ENCODE measurements at places on chromosomes 6 and 20.

GRCh38 chr20:4167261-4168021 lies 152.1 kb upstream of the RNF24 start:
- DNase-seq = no peak

DNA sequence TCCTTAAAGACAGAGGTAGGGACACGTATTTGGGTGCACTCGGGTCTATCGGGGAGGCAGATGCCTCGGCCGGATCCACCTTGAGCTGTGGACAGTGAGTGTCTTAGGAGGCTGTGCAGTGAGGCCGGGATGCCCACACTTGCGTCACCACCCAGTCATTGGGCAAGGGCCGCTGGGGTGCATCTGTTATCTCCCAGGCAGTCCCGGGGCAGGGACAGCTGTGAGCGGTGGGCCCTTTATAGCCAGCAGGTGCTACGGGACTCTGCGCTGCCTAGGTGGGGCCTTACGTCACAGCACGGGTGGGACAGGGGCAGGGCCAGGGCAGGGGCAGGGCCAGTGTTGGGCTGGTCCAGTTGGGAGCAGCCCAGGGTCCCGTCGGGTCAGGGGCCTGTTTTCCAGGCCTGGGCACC lies 689 bp upstream of the COL20A1 start:
- no peak for DNase-seq

- DNase-seq = no peak
Observed at GRCh38 chr6:6411115-6411514, 90.7 kb upstream of the F13A1 start.

DNA sequence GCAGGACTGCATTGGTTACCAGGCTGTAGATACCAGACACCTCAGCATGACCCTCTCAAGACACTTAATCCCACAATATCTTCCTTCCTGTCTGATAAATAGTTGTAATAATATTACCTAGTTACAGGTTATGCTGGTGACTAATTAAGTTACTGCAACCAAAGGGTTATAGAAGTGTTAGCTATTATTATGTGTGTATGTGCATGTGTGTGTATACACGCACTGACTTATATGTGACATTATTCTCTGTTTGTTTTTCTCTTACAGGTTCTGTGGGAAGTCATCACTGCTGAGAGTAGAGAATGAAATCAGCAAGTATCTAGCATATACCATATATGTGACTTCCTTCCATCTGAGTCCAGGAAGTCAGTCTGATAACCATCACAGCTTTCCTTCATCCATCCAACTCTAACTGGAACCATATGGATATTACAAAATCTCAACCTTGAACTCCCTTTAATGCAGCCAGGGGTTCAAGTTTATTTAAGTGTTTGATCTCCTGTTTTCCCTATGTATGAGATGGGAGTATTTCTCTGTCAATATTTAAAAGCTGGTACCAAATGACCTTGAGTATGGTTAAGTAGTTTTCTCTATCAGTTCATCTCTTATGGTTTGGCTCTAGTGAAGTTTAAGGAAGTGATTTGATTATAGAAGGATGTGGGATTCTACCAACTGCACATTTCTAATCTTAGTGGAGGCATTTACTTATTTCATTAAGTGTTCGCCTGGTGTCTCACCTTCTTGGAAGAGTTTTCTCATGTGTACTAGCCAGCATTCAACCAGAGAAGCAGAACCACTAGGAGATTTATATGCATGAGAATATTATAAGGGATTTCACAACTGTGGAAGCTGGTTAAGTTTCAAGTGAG lies 313.2 kb downstream of the HIVEP2 start:
- DNase-seq = no peak

DNA sequence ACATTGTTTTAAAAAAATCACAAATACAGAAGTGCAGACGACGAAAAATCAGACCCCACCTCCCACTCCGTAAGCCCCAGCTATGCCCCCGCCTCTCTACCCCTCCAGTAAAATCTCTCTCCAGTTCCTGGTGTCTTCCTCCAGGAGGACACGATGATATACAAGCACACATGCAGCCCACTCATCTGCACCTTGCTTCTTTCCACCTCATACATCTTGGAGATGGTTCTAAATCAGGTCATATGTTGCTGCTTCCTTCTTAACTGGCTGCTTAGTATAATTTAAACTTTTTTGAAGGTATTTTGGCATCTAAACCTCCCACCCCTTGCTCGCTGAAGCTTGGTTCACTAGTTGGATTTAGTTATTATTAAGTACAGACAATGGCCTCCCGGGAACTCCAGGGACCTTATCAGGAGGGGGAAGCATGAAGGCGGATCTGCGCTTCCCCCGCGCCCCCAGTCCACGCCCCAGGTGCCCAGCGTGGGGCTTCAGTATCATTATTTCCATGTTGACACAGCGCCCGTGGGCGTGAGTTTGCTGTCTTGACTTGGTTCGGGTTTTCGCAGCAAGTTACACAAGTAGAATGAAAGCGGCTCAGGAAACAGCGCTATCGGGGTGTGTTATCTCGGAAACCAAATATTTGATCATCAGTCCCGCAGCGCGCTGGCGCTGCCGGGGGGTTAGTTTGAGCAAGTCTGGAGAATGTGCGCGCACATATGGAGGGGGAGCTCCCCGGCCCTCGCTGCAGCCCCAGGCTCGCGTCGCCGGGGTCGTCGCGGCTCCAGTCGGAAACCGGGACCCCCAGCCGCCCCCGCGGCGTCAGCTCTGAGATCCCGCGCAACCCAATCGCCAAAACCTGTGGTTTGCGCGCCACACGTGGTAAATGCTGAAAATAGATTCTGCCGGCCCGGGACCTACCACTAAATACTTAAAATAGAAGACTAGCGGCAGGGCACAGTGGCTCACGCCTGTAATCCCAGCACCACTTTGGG lies 2.3 kb downstream of the BMP7 start:
- DNase-seq = no peak

DNA sequence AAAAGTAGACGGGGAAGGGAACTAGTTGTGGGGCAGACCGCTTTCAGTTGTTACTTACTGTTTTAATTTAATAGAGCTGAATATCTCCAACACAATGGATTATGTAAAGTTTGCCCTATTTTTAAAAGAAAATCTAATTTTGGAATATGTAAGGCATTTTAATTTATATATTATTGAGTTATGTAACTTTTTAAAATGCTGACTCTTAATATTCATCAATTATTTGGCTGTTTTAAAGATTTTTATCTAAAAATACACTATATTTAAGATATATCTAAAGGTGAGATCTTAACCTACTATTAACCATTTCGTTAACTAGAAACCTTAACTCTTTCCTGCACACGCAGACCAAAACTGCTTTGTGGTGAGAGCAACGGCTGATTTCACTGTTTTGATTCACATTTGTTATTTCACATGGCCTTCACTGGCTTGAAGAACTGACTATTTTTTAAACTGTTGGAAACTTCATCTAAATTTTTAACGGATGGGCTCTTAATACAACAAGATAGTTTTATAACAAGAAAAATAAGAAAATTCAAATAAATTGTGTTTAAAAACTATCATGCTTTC lies 87.9 kb downstream of the HUS1B start:
- DNase-seq = no peak

GRCh38 chr20:63553933-63554290 lies at the start of gene FNDC11:
FNDC11 (plus strand) TSS chr20:63554159; CDS start chr20:63555664, 1,505 bp downstream.
- DNase-seq = no peak
